Hematopoietic multipotent progenitor cell treated with erythropoietin and hydrocortisone succinate and interleukin-3 and kit ligand, for 6 days (in vitro differentiated cells): ENCODE measurements at places on chromosomes 1 and 21.

DNA sequence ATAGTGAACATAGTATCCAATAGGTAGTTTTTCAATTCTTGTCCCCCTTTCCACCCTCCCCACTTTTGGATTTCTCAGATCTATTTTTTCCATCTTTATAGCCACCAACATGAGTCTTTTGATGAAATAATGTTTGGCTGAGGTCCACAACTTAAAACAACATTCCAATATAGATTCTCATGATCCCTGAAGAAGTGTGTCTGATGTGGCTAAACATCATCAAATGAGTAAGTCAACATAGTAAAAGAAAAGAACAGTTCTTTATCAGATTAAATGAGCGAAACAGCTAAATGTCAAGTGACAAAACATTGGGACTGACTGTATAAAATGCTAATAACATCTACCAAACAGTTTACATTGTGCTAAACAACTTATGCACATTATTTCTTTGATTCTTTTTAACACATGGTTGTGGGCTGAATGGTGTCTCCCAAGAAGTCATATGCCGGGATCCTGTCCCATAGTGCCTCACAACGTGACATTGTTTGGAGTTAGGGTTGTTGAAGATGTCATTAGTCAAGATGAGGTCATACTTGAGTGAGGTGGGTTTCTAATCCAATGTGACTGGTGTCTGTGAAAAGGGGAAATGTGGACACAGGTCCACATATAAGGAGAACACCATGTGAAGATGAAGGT, 453.6 kb downstream of the LTN1 start:
- DNase-seq, result no peak

- no peak for DNase-seq
Measured at GRCh38 chr1:169122976-169123375, 16.5 kb downstream of the ATP1B1 start.

DNA sequence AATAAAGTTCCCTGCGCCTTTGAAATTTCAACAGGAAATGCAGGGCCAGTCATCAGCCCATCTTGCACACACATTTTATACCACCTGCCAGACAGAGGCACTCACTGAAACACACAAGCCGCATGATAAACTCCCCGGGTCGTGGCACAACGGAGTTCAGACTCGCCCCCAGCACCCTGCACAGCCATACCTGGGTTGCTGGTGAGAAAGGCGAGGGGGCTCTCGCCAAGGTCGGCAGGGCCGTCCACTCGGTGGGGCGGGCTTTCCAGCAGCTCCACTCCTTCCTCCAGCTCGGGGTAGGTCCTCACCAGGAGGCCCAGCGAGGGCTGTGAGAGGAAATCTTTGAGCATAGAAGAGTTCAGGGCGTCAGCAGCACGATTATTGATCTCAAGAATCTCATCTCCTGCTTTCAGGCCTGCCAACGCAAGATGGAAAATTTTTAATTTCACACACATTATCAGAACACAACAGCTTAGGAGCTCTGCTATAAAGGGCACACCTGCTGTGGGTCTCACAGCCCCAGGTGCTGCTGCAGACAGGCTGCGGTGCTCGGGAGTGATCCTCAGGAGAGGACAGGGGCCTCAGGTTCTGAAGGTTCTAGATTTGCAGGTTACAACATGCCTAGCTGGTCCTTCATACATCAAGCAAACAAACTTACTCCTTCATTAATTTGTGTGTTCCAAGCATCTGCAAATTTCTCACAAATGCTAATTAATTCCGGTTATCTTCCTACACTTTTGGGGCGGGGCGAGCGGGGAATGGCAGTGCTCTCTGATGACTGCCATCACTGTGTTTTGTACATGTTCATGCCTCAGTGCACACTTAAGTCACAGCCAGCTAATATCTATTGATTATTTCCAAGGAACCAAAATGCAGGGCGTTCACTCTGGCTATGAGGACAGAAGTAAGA, 144.2 kb upstream of the KRTAP19-8 start:
- no peak for DNase-seq

DNA sequence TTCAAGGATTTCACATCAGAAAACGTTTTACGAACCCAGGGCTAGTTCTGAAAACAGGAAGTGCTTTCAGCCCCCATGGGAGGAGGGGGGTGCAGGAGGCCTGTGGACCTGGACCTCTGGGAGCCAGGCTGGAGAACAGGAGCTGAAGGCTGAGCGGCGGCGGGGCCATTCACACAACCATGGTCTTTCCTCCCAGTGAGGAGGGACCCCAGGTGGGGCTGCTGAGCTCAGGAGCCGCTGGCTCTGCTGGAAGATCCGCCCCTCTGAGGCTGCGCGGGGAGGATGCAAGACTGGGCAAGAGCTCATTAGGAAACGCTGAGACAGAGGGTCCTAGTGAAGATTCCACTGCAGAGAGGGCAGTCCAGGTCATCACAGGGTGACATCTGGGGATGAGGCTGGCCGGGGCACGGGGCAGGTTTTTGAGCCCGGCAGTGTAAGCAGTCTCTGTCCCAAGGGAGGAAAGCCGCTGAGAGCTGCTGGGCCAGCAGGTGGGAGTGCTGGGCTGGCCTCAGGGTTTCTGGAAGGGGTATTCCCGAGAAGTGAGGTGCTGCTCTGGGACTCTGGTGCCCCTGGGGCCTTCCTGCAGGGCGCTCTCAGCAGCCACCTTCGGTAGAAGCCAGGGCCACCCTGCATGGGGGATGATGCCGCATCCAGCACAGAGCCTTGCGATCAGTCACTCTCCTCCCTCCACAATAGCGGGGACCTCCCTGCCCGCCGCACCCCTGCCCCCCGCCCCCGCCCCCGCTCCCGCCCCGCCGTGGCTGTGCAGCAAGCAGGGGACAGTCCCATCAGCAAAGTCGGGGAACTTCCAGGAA, 7.5 kb downstream of the MX2 start:
- no peak for DNase-seq

GRCh38 chr21:32256873-32257620, 21.8 kb downstream of the MIS18A start:
- no peak for DNase-seq

- DNase-seq, result no peak
Measured at GRCh38 chr1:221776495-221777301, 34.8 kb upstream of the DUSP10 start.

- DNase-seq, result peak; percentile 72
Measured at GRCh38 chr1:12166834-12167492, at the start of gene TNFRSF1B. TSS of gene TNFRSF1B (plus strand) at chr1:12166991. CDS start at chr1:12167092, 101 bp downstream.

GRCh38 chr1:85137660-85138059, 63.2 kb downstream of the SYDE2 start:
- DNase-seq, result no peak

DNA sequence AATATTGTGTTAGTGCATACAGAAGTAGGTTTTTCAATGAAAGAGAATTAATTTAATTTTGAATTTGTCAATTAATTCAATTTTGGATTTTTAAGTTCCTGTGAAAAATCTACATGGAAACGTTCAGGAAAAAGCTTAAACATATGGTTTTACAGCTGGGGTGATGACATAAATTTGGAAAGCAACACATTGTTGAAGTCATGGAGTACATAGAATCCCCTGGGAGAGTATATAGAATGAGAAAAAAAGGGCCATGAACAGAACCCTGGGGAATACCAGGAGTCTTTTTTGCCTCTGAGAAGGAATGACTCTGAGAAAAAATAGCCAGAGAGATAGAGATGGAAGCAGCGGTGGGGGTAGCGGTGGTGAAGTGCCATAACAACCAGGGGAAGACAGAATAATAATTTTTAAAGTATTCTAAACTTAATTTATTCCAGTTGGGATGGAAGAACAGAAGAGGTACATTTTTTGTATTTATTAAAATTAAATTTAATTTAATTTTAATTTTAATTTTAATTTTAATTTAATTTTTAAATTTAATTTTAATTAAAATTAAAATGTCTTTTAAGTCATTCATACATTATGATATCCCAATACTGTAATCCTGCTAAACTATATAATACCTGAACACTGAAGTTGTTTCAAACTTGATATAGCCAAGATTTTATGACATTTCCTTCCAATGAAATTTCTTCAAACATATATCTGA, 48.9 kb downstream of the NME7 start:
- no peak for DNase-seq

DNA sequence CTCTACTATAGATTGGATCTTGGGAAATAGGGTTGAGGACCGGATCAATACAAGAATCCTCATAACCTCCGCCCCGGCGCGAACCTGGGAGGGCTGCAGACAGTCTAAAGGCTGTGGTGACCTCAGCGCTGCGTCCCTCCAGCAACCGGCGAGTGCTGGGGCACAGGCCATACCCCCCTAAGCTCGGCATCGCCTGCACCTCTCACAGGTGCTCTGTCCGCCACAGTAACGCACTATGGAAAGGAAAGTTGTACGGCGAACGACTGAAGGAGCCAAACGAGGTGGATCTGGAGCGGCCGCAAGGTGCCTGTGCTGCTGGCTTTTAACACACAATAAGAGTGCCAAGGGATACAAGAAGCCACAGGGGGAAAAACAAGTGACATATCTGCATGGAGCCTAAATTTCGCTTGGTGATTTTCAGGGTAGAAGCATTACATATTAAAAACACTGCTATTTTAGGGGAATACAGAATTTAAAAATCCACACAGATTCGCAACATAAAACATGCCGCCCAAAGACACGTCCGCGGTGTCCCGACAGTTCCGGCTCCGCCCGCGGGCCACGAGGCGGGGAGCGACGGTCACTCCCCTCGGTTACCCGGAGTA, 1.4 kb upstream of the RBM15 start:
- DNase-seq, result peak; percentile 68

DNA sequence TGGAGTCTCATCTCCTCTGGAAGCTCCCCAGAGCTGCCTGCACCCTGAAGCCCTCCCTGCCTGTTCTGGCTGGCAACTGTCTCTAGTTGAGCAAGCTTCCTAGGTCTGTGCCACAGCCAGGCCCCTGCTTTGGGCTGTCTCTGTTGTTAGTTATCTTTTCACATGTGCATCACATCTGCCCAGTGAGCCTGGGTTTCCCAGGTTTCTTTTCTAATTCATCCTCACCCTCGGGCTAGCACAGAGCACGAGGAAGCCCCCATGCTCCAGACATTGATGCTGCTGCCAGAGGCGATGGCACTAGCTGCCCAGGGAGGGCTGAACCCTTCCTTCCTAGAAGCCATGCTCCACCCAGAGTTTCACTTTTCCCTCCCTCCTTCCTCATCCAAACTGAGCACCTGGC, 27.2 kb downstream of the RASSF5 start:
- DNase-seq, result no peak

- DNase-seq, result no peak
Measured at GRCh38 chr1:10625076-10625475, 150.3 kb downstream of the PEX14 start.

- DNase-seq, result no peak
Measured at GRCh38 chr1:234743791-234744611, 134.0 kb upstream of the IRF2BP2 start.

DNA sequence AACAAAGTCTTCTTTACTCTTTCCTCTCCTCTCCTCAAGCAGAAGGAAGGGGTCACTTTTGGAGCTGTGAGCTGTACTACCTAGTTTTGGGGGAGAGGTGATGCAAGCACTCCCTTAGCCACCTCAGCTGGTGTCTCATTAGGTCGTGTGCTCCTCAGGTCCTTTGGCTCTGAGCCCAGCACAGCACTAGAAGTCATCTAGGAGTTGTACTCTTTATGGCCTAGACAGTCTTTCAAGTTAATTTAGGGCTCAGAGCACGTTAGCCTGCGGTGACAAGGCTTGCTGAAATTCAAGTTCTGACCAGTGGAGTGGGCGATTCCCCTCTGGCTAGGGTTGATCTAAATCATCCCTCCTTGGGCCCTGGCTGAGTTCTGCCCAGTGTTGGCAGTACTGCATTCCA, 48.0 kb upstream of the WDR26 start:
- peak; percentile 45 for DNase-seq

- no peak for DNase-seq
Measured at GRCh38 chr1:240524356-240525069, 87.4 kb downstream of the GREM2 start.

- DNase-seq, result no peak
Measured at GRCh38 chr21:42276526-42277154, 38.6 kb downstream of the TFF3 start.

DNA sequence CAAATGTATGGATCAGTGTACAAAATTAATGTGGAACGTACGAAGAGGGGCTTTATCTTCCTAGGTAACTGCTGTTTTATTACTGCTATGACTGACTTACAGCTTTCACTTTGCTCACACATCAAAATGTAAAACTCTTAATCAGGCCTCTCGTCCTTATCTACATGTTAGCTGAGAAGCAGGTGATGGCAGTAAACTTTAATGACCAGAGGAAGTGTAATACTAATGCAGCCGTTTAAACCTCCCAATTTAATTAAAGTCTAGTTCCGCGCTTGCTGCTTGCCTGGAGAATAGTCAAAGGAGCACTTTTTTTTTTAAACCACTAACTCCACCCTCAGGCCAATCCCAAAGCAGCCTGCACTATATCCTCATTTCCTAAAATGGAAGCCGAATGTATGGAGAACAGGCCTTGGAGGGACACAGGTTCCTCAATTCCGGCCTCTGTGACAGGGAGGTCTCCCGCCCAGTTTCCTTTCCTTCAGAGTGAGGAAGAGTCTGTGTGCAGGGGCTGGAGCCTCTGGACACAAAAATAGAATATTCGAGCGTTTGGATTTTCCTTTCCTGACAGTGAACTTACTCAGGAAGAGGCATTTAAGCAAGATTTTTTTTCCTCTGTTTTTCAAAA, 36.7 kb upstream of the RASAL2 start:
- no peak for DNase-seq

- DNase-seq, result no peak
Measured at GRCh38 chr21:28298251-28298672, 694.4 kb downstream of the LTN1 start.

GRCh38 chr1:28579401-28579800, 12.7 kb upstream of the RAB42 start:
- no peak for DNase-seq

DNA sequence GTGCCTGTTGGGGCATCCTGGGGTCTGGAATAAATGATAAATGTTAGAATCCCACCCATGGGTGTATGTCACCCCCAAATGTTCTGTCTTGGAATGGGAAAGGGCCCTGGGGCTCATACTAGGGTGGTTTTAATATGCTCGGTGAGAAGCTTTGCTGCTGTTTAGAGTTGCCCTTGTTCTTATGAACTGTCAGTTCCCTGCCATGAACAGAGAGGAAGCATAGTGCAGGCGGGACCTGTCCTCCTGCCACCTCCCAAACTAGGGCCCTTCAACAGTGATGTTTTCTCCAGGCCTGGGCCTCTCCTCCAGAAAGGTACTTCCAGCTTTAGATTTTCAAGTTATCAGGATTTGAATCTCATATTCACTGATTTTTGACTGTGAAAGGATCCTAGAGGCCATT, 80.7 kb upstream of the COA6 start:
- no peak for DNase-seq

- peak; percentile 26 for DNase-seq
Measured at GRCh38 chr1:54774820-54775498, 10.6 kb upstream of the PARS2 start.
